ENCODE measurements at places on chromosomes 11 and 22.

DNA sequence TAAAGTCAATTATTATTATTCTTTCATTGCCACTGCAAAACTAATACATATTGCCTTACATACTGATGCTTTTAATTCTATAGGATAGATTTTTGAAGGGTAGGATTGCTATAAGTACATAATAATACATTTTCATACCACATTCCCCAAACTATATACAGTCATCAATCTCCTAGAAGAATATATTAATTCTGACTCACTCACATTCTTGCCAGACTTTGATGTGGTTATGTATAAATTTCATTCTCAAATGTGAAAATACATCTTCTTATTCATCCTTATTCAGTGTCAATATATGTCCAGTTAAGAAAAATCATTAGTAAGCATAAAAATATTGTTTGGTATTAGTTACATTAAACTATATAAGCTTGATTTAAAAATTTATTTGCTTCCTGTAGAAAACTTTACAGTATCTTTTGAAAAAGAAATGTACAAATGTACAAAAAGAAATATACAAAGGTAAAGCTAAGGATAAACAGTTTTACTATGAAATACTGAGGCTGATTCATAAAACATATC is 458.8 kb upstream of the CNTN5 start:
- no peak for DNase-seq

- DNase-seq = no peak
Measured at GRCh38 chr22:31917227-31917921, 27.0 kb upstream of the YWHAH start.

GRCh38 chr11:115848611-115849010 is 344.4 kb upstream of the CADM1 start:
- no peak for DNase-seq

- no peak for DNase-seq
Measured at GRCh38 chr11:62046568-62047100, 77.2 kb upstream of the INCENP start.

- peak; percentile 69 for DNase-seq
Measured at GRCh38 chr22:46055181-46055875, 78.4 kb upstream of the WNT7B start.

DNA sequence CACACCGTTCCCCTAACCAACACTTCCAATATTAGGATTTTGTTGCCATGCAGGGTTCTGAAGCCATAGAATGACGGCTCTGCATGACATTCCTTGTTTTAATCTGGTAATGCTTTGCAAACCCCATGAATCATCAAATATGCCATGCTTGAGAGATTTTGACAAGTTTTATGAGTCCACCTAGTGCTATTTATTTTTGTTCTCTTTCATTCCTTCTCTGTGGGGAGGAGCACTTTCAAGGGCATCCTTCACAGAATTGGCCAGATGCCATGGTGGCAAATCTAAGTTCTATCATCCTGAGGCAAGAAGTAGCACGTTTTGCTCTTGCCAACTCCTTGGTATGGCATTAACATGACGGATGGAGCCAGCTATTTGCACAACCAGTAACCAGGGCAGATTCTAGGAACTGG is 268.4 kb downstream of the FAM76B start:
- DNase-seq = no peak

DNA sequence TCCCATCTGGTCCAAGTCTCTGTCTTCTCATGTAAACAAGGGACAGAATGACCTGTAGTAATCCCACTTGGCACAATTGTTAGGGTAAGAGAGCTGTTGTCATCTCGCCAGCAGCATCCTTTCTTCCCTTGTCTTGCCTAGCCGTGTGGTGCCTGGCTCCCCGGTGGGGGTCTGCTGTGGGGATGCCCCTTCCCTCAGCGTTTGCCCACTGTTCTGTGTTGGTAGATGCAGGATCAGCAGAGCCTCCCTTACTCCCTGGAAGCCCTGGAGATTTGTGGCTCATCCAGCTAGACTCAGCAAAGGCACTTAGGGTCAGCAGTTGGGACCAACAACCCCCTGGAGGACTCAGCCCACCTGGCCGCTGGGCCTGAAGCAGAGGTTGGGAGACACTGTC is 13.0 kb downstream of the ACO2 start:
- DNase-seq = no peak

- DNase-seq = no peak
Measured at GRCh38 chr11:96284917-96285316, 58.1 kb downstream of the MAML2 start.

- DNase-seq = no peak
Measured at GRCh38 chr11:85806876-85807275, 4.1 kb downstream of the SYTL2 start.

DNA sequence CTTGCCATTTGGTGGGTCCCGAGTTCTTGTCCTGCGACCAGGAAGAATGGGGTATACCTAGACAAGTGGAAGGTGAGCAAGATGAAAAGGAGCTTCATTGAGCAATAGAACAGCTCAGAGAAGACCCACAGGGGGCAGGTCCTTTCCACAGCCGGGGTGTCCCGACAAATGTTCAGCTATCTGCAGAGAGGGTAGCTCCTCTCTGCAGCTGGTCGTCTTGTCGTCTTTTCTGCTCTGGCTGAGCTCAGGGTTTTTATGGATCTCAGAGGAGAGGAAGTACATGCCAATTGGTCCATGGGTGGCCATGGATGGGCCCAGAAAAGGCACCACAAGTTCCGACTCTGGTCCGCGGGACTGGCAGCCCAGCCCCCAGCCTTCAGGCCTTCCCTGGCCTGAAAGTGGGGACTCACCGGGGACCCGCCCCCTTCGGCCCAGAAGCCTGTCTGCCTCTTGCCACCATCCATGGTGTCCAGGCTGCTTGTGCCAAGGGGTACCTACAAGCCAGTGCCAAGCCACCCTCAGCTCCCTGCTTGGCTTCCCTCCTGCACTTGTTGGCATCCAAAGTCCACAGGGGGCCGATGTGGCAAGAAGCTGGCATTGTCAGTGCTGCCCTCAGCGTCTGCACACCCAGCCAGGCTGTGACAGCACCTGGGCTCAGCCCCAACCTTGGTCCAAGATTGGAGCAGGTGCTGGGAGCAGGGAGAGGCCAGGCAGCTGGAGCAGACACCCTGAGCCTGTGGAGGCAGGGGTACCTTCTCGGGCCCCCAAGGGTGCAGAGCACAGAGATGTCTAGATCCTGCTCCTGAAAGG is 438.9 kb downstream of the TBC1D22A start:
- DNase-seq = no peak

DNA sequence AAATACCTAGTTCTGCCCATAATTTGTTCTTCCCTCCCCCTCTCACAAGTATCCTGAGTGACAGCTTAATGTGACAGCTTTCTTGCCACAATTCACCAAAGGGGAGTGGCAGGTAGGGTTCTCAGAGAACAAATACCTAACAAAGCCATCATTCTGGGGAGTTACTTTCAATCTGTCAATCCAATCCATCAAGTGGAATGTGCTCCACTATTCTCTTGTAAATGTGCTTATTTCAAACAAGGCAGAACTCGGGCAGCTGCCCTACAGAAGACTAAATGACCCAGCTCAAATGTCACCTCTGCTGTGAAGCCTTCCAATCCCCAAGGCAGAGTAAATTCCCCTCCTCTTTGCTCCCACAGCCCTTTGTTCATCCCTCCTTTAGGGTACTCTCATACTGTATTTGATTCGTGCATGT is 27.8 kb downstream of the LGR4 start:
- no peak for DNase-seq

DNA sequence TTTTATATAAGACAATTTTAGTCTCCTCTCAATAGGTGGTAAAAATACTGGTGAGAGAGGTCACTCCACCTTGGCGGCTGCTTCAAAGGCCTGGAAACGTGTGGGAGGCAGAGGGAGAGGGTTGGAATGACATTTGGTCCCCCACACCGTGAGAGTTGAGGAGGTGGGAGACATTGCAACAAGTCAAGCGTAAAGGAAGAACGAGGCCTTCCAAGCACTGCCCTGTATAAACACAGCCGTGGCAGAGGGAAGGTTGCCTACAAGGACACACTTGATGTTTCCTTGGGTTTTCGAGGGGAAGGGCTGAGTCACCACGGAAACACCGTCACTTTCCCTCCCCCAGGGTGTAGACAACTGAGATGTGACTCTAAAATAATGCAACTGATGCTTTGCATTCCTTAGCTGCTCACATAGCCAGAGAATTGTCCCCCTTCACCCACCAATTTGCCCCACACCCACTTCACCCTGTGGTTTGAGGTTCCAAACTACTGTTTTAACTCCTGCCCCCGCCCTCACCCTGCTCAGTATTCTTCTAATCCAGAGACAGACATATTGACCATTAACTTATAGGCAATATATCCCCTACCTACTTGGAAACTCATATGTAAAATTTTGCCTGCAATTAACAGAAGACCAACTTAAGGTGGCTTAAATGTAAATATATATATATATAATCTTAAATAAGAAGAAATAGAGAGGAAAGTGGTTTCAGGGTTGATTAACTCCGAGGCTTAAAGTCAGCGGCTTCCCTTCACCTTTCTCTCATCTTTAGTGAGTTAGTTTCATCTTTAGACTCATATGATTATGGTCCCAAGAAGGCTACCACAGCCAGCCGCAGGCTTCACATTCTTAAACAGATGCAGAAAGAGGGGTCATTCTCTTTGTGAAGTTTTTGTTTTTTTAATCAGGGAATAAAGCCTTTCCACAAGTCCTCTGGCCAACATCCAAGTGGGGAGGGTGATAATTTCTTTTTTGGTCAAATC is 54.1 kb upstream of the BDNF start:
- DNase-seq = no peak

GRCh38 chr22:22458896-22459588 is 49.5 kb downstream of the ZNF280B start:
- no peak for DNase-seq

DNA sequence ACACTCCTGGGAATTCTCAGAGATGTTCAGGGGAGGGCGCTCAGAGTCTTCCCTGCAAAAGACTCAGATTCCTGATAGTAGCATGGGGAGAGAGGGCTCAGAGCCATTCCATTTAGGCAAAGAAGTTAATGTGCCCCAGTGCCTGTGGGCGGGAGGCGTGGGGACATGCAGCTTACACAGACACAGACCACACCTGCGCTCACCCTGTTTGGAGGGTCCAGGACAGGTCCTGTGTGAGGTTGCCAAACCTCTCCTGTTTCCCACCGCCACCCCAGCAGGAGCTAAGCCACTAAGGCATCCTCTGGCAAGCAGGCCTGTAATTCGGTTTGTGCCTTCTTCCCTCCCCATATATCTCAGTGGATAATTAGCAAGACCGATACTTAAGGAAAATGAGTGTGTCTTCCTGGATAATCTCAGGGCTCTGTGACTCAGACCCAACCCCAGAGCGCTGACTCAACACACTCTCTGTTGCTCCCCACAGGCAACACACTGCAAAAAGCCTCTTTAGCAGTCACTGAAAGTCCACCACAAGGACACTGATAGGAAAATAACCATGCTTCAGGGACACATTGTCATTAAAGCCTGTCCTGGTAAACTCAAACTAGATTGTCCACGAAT is 118.9 kb upstream of the LMO1 start:
- DNase-seq = no peak

DNA sequence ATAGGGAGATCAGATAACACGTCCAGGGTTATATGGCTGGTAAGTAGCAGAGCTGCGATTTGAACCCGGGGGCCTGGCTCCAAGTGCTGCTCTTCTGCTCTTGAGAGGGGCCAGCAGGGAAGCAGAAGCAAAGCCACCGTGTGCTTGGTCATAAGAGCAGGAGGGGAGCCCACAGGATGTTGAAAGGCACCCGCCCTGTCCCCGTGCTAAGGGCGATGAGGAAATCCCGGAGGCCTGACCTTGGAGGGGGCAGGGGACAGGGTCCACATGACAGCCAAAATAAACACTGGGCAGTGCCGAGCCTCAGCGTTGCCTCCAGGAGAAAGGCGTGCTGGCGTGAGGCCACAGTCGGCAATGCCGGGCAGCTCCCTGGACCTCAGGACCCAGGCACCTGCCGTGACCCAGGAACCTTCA is 28.8 kb downstream of the TOM1 start:
- peak; percentile 64 for DNase-seq

DNA sequence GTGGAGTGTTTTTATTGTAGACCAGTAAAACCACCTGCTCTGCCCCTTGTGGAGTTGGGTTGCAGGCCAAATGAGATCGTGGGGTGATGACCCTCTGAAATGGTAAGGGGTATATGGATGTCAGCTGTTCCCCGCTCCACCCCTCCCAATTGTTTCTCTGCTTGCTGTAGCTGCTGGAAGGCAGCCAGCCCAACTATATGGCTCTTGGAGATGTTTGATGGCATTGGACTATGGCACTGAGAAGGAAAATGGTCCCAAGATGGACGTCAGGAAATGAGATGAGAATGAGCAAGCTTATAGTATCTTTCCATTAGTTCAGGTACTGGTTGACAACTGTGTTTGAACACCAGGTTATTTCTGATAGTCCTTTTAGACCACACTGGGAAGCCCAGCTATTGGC is 94.8 kb upstream of the SORL1-AS1 start:
- DNase-seq = no peak

Data from sciatic nerve (tissue), 2 donors.